ENCODE measurements at places on chromosomes 16 and 17.
A peak's percentile ranks its signal among the peaks of the same experiment; 100 is the strongest.

- DNase-seq, result no peak
Measured at GRCh38 chr17:13084420-13084819, 66.6 kb upstream of the ELAC2 start.

- DNase-seq, result no peak
Measured at GRCh38 chr16:66509576-66509975, 40.3 kb downstream of the TK2 start.

DNA sequence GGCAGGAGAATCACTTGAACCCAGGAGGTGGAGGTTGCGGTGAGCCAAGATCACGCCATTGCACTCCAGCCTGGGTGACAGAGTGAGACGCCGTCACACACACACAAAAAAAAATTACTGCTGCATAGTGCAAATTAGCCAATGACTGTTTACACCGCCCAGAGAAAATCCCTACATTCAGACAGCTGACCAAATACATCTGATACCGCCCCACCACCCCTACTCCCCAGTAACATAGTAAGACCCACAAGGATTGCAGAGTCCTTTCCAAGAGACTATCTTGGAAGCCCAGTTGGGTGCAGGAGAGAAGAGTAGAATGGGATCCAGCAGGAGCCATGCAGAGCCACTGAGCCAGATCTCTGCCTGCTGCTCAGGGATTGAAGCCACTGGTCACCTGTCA lies 63.5 kb downstream of the SLC39A11 start:
- DNase-seq, result no peak

- DNase-seq, result no peak
Measured at GRCh38 chr17:16939208-16939576, 32.7 kb downstream of the TNFRSF13B start.

GRCh38 chr17:4648741-4649140 lies 7.3 kb upstream of the ALOX15 start:
- no peak for DNase-seq

DNA sequence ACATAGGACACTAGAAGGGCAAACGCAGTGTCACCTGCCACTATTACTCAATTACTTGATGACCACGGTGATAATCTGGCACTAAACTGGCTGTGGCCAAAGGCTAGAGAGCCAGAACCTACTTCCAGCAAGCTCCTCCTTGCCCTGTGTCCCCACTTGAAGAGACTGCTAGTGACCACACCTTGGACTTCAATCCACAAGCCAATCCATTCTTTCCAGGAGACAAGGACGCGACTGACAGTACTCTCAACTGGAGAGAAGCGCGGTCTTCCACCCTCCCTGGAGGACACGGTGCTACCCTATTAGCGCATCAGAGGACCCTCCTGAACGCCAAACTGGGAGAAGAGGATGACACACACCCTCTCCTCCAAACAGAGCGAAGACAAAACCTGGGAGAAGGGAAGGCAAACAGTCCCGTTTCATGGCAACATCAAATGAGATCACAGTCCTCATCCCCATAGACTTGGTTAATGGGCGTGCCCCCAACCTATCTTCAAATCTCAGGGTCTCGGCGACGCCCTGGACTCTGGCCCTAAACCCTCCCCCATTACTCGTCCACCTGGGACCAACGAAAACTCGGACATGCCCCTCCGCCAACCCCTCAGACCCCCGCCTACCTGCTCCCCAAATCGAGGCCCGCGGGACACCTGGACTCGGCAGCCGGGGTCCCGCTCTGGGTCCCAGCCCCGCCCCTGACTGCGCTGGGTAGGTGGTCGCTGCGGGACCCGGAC lies 508 bp downstream of the FLCN start:
- DNase-seq, result peak; percentile 49

GRCh38 chr17:56834380-56835263 lies 671 bp downstream of the DGKE start:
- no peak for DNase-seq

- no peak for DNase-seq
Measured at GRCh38 chr17:6681671-6682070, 30.1 kb downstream of the C17orf100 start.

DNA sequence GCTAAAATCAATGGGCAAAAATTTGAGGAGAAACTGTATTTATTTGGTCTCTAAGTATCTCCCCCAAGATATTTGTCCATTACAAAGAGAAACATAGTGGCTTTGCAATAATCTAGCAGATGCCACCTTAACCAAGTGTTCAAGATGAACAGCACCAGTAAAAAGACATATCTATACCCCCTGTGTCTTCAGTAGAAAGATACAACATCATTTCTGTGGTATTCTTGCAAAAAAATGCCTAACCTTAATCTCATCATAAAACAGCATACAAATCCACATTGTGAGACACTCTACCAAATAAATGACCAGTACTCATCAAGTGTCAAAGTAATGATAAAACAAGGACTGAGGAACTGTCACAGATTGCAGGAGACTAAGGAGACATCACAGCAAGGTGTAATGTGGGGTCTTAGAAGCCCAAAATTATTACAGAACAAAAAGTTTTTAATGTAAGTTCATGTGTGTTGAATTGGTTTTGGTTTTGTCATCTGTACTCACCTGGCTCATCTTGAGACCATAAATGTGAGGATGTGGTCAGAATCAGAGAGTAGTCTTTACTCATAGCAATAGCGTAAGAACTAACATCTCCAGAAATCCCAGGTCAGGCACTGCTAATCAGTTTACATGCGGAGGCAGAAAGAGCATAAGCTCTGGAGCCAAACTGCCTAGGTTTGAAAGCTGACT lies 77.2 kb downstream of the AATF start:
- no peak for DNase-seq

GRCh38 chr17:46262271-46262670 lies 32.7 kb upstream of the LRRC37A start:
- DNase-seq, result no peak

DNA sequence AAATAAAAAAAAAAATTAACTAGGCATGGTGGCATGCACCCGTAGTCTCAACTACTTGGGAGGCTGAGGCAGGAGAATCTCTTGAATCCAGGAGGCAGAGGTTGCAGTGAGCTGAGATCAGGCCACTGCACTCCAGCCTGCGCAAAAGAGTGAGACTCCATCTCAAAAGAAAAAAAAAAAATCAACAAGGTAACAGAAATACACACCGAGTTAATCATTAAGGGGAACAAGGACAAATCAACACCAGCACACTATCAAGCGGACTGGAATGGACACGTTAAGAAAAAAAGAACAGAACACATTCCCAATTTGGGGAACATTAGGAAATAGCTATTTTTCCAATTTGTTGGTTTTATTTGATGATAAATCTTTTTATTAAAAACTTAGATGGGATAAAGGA lies 28.4 kb upstream of the GLG1 start:
- no peak for DNase-seq

DNA sequence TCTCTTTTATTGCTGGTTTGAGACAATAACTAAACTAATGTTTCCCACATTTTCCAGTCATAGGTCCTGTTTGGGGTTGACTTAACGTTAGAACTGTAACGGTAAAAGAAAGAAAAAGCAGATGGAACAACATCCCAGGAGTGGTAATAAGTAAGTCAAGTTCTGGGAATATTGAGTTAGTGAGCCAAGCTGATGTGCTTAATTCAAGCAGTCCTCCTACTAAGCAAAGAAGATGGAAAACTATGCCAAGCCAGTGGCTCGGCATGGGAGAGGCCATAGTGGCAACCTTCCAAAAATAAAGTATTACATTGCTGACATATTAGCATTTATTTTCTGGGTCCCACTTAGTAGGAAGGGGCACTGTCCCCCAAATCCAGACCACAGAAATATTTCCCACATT lies 161.7 kb upstream of the CDH5 start:
- peak; percentile 80 for DNase-seq

- DNase-seq, result no peak
Measured at GRCh38 chr16:88070989-88071625, 119.9 kb downstream of the BANP start.

- DNase-seq, result no peak
Measured at GRCh38 chr16:49660626-49661025, 195.3 kb downstream of the ZNF423 start.

GRCh38 chr17:80858301-80859001 lies 133.2 kb upstream of the CHMP6 start:
- no peak for DNase-seq

DNA sequence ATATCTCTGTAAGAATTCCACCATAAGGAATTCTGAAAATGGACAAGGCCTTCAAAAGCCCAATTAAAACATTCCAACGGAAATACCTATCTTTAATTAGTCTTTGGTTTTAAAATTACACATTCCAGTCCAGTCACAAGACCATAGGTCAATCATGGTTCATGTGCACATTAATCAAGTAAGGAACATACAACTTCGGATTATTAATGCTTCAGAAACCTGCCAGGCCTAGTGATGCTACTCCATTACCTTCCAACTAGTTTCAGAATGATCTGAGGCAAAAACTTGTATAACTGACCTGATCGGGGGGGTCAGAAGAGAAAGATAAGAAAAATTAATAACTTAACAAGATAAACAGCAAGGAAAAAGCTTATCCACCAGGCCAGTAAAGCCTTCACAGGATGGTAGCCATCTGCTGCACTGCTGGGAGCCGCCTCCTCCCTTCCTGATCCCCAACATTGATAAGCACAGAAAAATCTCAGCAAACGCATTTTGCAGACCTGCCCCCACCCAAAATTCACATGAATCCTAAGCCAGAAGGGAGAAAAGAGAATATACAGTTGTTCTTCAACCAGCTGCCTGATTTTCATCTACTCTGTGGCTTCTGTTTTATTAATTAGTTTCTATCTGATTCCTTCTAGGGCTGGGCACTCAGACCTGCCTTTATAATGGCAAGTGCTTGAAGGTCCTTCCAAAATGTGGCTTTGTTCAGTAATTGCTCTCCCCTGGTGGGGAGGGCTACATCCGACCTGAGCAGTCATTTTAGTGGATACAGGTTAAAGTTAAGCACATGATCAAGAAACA lies 6.0 kb downstream of the SDR42E1 start:
- DNase-seq, result no peak

DNA sequence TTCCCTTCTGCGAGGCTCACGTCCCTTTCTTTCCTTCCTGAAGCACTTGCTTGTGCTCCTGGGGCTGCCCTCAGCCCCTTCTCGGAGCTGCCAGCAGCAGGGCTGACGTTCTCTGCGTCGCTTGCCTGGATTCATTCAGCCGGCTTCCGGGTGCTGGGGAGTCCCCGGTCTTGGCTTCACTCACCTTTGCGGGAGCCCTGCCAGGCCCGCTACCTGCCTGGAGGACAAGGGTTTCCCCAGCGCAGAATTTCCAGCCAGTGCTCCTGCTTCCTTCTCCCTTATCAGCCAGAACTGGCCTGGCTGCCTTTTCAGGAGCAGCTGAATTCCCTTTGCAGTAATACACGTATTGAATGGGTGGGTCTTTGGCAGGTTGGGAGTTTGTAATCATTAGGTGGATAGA lies 22.1 kb upstream of the IL17C start:
- DNase-seq, result no peak

DNA sequence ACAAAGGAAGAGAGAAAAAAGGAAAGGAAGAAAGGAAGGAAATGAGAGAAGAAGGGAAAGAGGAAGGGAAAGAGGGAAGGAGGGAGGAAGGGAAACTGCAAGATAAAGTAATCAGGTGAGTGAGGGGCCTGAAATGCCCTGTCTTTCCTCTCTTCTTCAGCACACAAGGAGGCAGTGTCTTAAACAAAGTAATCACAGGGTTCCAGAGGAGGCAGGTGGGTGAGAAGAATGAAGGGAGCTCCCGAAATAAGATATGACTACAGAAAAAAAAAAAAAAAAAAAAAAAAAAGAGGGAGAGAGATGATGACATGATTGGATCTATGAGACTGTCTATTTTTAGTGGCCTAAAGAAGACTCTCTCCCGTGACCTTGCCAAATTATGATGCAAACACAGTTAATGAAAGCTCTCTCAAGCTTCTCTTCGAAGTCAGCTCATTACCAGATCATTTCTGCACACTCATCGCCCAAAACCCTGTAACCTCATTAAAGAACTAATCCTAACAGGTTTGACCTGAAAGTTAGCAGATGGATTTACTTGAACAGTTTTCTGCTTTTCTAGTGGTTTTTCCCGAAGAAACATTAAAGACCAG lies 53.6 kb downstream of the CDH11 start:
- DNase-seq, result peak; percentile 88

DNA sequence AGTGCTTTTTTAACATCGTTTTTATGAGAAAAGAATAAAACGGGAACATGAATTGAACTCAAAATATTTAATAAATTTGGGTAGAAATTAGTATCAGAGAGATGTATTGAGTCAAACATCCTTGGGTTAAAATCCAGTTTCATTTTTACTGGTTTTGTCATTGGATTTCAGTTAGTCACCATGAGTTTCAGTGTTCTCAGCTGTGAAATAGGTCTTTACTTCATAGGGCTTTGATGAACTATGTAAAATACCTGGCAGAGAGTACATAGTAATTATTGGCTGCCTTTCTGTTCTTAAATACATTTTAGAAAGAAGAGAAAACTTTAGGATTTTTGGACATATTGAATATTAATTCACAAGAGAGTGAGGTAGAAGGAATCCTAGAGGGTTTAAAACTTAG lies 105.8 kb downstream of the TANC2 start:
- no peak for DNase-seq

GRCh38 chr16:88943131-88943664 lies 33.8 kb downstream of the CBFA2T3 start:
- DNase-seq, result no peak

All from fibroblast of mammary gland (primary cell).